Stimulated activated CD8-positive, alpha-beta memory T cell treated with anti-CD3 and anti-CD28 coated beads, Interleukin-4, amount 100 ng/mL, for 1 hour (primary cell): ENCODE measurements at places on chromosomes 6 and 20.

- no peak for DNase-seq
Measured at GRCh38 chr6:50721978-50722377, 8.7 kb downstream of the TFAP2D start.

- no peak for DNase-seq
Measured at GRCh38 chr6:164303102-164303964, 888.8 kb downstream of the QKI start.

GRCh38 chr20:1555952-1556351, 1.6 kb downstream of the SIRPD start:
- no peak for DNase-seq

DNA sequence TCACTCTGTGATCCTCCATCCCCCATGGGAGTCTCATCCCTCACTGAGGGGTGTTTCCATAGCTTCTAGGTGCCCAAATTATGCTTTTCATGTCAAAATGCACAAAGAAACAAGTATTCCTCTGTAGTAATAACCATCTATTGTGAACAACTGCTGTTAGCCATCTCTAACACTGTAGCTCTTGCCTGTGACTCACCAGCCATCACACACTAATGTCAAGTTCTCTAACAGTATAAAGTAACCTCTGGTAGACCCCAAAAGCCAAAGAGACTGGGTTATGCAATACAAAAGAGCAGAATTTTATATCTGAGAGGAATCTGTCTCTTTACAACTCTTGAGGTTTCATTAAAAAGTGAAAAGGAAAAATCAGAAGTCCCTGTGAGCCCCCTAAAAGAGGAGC, 25.4 kb upstream of the IYD start:
- no peak for DNase-seq

- no peak for DNase-seq
Measured at GRCh38 chr20:19098806-19099578, 113.5 kb upstream of the SLC24A3 start.

DNA sequence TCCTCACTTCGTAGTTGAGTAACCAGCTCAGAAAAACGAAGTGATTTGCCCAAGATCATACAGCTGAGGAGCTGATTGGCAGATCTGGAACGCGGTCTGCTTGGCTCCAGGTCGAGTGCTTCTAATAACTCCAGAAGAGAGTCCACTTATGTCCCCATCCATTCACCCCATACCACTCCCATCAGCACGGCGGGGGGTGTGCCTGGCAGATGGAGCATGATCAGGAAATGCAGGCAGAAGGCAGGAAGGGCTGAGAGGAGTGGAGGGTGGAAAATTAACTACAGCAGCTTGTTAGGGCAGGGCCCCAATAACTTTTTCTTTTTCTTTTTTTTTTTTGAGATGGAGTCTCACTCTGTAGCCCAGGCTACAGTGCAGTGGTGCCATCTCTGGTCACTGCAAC, 15.0 kb downstream of the FITM2 start:
- no peak for DNase-seq

DNA sequence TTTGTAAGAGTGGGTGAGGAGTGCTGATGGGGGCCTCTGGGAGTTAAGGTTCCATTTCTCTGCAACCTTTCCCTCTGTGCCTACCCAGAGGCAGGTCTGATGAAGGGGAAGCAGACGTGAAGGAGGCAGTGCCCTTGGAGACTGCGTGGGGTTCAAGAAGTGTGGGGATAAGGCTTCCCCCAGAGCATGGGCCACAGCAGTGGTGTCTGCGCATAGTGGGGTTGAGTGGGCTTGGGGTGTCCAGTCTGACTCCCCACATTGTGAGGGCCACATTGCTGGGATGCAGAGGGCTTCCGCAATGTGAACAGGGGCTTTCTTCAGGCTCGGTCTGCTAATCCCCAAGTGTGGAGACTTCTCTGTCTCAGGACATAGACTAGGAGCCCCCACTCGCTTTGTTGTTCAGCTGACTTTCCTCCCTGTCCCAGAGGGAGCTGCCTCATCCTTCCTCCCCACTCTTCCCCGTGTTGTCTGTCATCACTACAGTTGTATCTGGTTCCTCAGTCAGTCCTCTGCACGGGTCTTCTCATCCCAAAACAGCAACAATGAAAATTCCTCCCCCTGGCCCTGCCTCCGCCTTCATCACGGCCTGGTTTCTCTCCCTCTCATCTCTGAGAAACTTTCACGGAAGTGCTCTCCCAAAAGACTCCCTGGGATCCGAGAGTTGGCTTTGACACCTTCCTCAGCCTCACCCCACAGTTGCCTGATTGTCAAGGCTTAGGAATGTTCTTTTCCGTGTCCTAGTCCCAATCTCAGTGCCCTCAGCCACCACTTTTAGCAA, 2.8 kb downstream of the EBF4 start:
- DNase-seq: no peak

DNA sequence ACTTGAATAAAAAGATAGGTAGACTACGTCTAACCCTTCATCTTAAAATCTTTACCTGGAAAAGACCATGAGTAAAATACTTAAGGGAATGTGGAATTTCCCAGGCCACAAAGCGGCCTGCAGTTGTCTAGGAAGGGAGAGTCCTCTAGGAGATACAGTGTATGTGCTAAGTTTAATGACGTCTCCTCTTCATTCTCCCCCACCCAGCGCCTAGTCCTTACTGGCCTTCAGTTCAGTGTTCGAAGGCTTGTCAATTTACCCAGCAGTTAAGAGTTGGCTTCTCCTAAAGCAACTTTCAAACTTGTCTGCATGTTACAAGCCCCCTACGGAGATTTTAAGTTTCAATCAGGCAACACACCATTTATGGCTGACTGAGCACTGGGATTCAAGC, 35.2 kb downstream of the HFE start:
- DNase-seq: no peak

DNA sequence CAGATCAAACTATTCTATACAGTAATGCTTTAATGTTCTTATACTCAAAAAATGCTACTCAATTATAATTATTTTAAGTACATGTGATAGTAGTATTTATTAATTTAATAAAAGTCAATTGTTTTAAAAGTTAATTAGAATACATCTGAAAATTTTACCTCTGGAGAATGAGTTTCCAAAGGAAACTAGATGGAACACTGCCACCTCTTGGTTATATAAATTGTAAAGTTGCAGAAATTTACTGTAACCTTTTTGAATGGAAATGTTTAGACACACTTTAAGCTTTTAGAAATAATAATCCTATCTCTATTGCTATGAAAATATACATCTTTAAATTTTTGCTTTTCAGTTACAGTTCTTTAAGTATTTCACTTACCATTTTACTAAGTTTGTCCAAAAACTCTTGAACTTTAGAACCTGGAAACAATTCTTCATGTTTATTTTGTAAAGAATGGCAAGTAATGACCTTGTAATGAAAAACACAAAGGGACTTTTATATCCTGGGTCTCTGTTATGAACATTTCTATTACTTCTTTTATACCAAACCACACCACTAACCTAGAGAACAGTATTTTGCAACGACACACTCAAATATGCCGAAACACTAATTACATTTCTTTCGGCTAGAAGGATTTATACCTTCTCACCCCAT, 10.9 kb upstream of the BMP5 start:
- no peak for DNase-seq

GRCh38 chr20:42587427-42587826, 602.3 kb downstream of the PTPRT start:
- DNase-seq: no peak

DNA sequence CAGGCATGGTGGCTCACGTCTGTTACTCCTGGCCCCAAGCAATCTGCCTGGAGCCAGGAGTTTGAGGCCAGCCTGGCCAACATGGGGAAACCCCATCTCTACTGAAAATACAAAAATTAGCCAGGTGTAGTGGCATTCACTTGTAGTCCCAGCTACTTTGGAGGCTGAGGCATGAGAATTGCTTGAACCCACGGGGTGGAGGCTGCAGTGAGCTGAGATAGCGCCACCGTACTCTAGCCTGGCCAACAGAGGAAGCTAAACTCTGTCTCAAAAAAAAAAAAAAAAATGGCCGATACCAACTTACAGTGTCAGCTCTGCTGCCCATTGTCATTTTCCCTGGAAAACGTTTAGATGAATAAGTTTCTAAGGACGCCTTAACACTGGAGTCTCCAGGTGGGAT, 489.9 kb downstream of the TFAP2A start:
- no peak for DNase-seq
